Adrenal gland (tissue), 19 donors: ENCODE measurements at places on chromosomes 13 and 19. TPM values are rescaled to one million over a fixed set of nuclear protein-coding genes. Genes with fewer than 3 reads are reported as not detected.

DNA sequence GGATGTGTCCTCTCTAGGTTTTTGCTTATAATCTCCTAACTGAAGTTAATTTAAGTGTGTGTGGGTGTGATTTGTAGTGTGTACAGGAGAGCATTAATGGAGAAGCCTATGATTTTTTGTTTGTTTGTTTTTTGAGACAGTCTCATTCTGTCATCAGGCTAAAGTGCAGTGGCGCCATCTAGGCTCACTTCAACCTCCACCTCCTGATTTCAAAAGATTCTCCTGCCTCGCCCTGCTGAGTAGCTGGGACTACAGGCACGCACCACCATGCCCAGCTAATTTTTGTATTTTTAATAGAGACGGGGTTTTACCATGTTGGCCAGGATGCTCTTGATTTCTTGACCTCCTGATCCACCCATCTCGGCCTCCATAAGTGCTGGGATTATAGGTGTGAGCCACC is 20.6 kb downstream of the ZNF701 start:
- DNase-seq = no peak
- no peaks in the 10 kb centered on the region for H3K36me3 ChIP-seq
- no peak overlapping the region for H3K4me3 ChIP-seq
- no peak overlapping the region for H3K27ac ChIP-seq

LAIR2 gene
- not detected for polyA plus RNA-seq

DNA sequence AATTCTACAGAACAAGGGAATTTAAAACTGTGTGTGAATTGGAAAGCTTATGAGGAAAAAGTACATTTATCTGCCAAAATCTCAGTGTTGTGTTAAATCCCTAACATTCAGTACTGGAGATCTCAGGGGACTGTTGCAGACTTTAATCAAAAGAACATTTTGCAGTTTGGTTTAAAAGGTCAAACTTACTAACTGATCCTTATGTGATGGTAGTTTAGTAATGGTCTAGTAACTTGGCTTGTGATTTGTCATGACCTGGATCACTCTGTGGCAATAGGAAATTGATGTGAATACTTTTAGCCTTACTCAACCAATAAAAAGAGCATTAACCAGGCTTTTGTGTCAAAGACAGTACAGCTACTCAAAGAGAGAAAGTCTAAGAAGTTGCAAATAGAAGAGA is 862.1 kb upstream of the MIR17HG start:
- H3K36me3 ChIP-seq = no peaks in the 10 kb centered on the region
- H3K27me3 ChIP-seq = no peaks in the 10 kb centered on the region
- H3K4me1 ChIP-seq = no peaks in the 10 kb centered on the region
- DNase-seq = no peak

- H3K27ac ChIP-seq = no peak overlapping the region
- no peaks in the 10 kb centered on the region for H3K4me1 ChIP-seq
- DNase-seq = no peak
- no peaks in the 10 kb centered on the region for H3K27me3 ChIP-seq
- no peak overlapping the region for H3K4me3 ChIP-seq
- no peaks in the 10 kb centered on the region for H3K36me3 ChIP-seq
These were observed 908.0 kb upstream of the ATXN8OS start for GRCh38 chr13:69199664-69200063.

- no peaks in the 10 kb centered on the region for H3K27me3 ChIP-seq
- no peak for DNase-seq
- no peaks in the 10 kb centered on the region for H3K4me1 ChIP-seq
- no peaks in the 10 kb centered on the region for H3K36me3 ChIP-seq
- H3K27ac ChIP-seq = no peak overlapping the region
- H3K4me3 ChIP-seq = no peak overlapping the region
These were observed 116.5 kb downstream of the SLITRK1 start for GRCh38 chr13:83765796-83766195.

GRIK5 gene
- polyA plus RNA-seq = 2.3 TPM

CD209 gene
- polyA plus RNA-seq = 9.8 TPM

- H3K27ac ChIP-seq = no peak overlapping the region
- no peak for DNase-seq
- H3K27me3 ChIP-seq = no peaks in the 10 kb centered on the region
- no peaks in the 10 kb centered on the region for H3K36me3 ChIP-seq
- peaks cover 40% of the 10 kb centered on the region for H3K4me1 ChIP-seq
- H3K4me3 ChIP-seq = no peak overlapping the region
These were observed 13.7 kb upstream of the SLC35E1 start for GRCh38 chr19:16585808-16586476.

GRCh38 chr19:49864890-49865289 is 2.5 kb downstream of the PNKP start:
- H3K36me3 ChIP-seq = peaks cover 40% of the 10 kb centered on the region
- H3K4me3 ChIP-seq = no peak overlapping the region
- no peaks in the 10 kb centered on the region for H3K27me3 ChIP-seq

CEACAM4 gene
- polyA plus RNA-seq = 0.84 TPM

DNA sequence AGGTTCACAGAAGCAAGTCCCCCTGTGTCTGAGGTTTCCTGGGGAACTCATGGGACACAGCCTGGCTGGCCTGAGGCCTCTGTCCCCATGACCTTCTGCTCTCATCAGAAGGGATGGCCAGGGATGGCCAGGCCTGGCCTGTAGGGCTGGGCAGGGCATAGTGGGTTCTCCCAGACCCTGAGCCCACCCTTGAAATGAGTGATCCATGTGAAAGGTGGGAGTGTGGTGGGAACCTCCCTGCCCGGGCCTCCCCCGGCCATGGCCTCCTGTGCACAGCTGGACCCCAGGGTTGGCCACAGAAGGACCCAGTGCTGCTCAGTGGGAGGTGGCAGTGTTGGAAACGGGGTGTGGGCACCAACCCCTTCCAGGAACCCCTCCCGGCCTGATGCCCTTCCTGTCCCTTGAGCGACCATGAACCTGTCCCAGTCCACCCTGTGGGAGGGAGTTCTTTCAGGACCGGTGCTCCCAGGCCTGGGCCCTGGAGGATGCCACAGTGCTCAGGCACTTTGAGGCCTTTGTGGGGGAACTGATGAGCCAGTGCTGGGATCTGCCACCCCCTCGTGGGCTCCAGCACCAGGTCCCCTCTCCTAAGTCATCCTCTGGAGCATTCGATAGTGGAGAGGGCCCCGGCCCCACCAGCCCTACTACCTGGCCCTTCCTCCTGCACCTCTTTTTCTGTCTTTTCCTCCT is 15.5 kb upstream of the ZNF14 start:
- H3K27me3 ChIP-seq = no peaks in the 10 kb centered on the region
- H3K4me3 ChIP-seq = no peak overlapping the region
- H3K36me3 ChIP-seq = no peaks in the 10 kb centered on the region
- no peak overlapping the region for H3K27ac ChIP-seq
- H3K4me1 ChIP-seq = no peaks in the 10 kb centered on the region
- DNase-seq = peak; percentile 17

MZT1 gene
- 11.3 TPM for polyA plus RNA-seq

- H3K27ac ChIP-seq = no peak overlapping the region
- DNase-seq = peak; percentile 76
- no peaks in the 10 kb centered on the region for H3K4me1 ChIP-seq
These were observed 121.6 kb upstream of the FRY start for GRCh38 chr13:31909864-31910551.

GAPDHS gene
- polyA plus RNA-seq = not detected

- no peaks in the 10 kb centered on the region for H3K4me1 ChIP-seq
- H3K27me3 ChIP-seq = no peaks in the 10 kb centered on the region
- no peak overlapping the region for H3K27ac ChIP-seq
- H3K4me3 ChIP-seq = no peak overlapping the region
- H3K36me3 ChIP-seq = no peaks in the 10 kb centered on the region
These were observed 3.6 kb downstream of the SEMA6B start for GRCh38 chr19:4555657-4556561.

DNA sequence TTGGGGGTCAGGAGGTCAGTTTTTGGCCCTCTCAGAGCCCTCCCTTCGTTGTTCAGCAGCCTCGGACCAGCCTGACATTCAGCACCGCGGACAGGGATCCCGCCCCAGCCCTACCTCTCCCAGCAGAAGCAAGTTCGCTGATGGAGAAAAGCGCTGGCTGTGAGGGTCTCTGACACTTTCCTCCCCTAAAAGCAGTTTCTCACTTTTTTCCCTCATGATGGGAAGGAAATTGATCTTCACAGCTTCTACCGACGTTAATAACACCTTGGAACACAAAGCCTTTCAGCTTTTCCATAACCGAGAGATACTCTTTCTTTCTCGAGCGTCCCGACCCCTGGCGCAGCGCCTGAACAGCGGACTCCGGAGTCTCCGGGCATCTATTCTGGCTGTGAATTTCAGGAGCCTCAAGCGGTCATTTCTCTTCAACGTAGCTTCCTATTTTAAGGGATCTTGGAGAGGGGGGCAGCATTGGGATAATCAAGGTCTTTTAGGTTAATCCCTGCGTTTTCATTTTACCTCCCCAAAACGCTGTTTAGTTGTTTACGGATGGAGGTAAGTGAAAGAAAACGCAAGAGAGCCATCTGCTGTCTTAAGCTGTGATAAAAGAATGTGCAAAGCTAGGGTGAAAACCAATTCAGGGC is 467.2 kb downstream of the ITGBL1 start:
- H3K27me3 ChIP-seq = peaks cover 39% of the 10 kb centered on the region
- no peaks in the 10 kb centered on the region for H3K36me3 ChIP-seq
- peaks cover 6% of the 10 kb centered on the region for H3K4me1 ChIP-seq
- DNase-seq = no peak

CDX2 gene
- polyA plus RNA-seq = 0.08 TPM

DNA sequence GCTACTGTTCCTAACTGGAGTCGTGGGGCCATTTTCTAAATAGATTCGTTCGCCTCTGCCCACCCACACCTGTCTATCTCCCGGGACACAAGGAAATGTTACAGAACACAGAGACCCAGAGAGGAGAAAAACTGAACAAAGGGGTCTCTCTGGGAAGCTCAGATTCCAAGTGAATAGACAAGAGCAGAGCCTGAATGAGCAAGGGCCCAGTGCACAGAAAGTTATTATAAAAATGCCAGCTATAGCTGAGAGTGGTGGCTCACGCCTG is 27.2 kb upstream of the FEM1A start:
- peaks cover 6% of the 10 kb centered on the region for H3K4me1 ChIP-seq
- H3K4me3 ChIP-seq = no peak overlapping the region
- H3K27ac ChIP-seq = no peak overlapping the region
- H3K27me3 ChIP-seq = no peaks in the 10 kb centered on the region
- no peaks in the 10 kb centered on the region for H3K36me3 ChIP-seq
- DNase-seq = no peak

- DNase-seq = peak; percentile 75
- peaks cover 23% of the 10 kb centered on the region for H3K4me1 ChIP-seq
- peak overlapping the region; percentile 46 for H3K27ac ChIP-seq
- peak overlapping the region; percentile 10 for H3K4me3 ChIP-seq
- no peaks in the 10 kb centered on the region for H3K27me3 ChIP-seq
These were observed 9.4 kb downstream of the OCEL1 start for GRCh38 chr19:17235300-17235970.

- H3K4me1 ChIP-seq = peaks cover 4% of the 10 kb centered on the region
- H3K27ac ChIP-seq = no peak overlapping the region
- no peaks in the 10 kb centered on the region for H3K36me3 ChIP-seq
- DNase-seq = no peak
- H3K27me3 ChIP-seq = peaks cover 28% of the 10 kb centered on the region
These were observed 33.2 kb downstream of the EFNA2 start for GRCh38 chr19:1318678-1319471.

- DNase-seq = no peak
- no peaks in the 10 kb centered on the region for H3K36me3 ChIP-seq
- H3K4me1 ChIP-seq = no peaks in the 10 kb centered on the region
These were observed 101.7 kb upstream of the SOX21 start for GRCh38 chr13:94813920-94814475.

GJB2 gene
- polyA plus RNA-seq = 0.31 TPM

- H3K36me3 ChIP-seq = no peaks in the 10 kb centered on the region
- H3K27ac ChIP-seq = no peak overlapping the region
- no peak for DNase-seq
- no peak overlapping the region for H3K4me3 ChIP-seq
- H3K4me1 ChIP-seq = no peaks in the 10 kb centered on the region
- no peaks in the 10 kb centered on the region for H3K27me3 ChIP-seq
These were observed 1067.0 kb downstream of the PCDH17 start for GRCh38 chr13:58698531-58698930.

GRCh38 chr13:95924389-95924994 is 128.7 kb downstream of the UGGT2 start:
- peak overlapping the region; percentile 16 for H3K27ac ChIP-seq
- no peak overlapping the region for H3K4me3 ChIP-seq
- H3K27me3 ChIP-seq = no peaks in the 10 kb centered on the region
- DNase-seq = peak; percentile 42
- no peaks in the 10 kb centered on the region for H3K4me1 ChIP-seq

NPAS1 gene
- polyA plus RNA-seq = not detected

DNA sequence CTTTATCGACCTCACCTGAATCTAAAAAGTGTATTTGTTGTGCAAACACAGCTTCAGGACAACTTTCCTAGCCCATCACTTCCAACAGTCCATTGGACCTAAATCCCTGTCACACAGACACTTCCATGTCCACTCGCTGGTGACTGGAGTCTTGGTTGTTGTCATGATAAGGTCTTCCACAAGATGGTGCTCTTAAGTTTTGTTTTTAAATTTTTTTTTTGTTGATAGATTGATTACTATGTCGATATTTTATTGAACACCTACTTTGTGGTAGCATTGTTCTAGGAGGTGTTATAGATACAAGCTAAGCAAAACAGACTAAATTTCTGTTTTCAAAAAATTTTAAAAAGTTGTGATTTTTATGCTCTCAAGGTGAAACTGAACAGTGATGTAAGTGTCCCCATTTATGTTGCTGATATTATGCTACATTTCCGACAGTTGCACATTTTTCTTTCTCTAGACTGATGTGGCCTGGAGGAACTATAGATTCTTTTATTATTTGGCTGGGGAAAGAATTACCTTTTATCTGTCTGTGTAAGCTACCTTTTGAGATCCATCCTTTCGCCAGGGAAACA is 8.1 kb upstream of the ERICH6B start:
- H3K4me3 ChIP-seq = no peak overlapping the region
- H3K27me3 ChIP-seq = peaks cover 12% of the 10 kb centered on the region
- DNase-seq = peak; percentile 4
- no peaks in the 10 kb centered on the region for H3K36me3 ChIP-seq
- no peaks in the 10 kb centered on the region for H3K4me1 ChIP-seq
- no peak overlapping the region for H3K27ac ChIP-seq

ATP8A2 gene
- polyA plus RNA-seq = 4.3 TPM

GRCh38 chr19:4868286-4868834 is 893 bp upstream of the PLIN3 start:
- H3K27ac ChIP-seq = peak overlapping the region; percentile 91
- no peaks in the 10 kb centered on the region for H3K36me3 ChIP-seq
- peaks cover 9% of the 10 kb centered on the region for H3K4me1 ChIP-seq
- no peak overlapping the region for H3K4me3 ChIP-seq
